ENCODE measurements at places on chromosomes 16 and 17.

- no peak for DNase-seq
Observed at GRCh38 chr17:73463821-73464220, 152.0 kb upstream of the CDC42EP4 start.

DNA sequence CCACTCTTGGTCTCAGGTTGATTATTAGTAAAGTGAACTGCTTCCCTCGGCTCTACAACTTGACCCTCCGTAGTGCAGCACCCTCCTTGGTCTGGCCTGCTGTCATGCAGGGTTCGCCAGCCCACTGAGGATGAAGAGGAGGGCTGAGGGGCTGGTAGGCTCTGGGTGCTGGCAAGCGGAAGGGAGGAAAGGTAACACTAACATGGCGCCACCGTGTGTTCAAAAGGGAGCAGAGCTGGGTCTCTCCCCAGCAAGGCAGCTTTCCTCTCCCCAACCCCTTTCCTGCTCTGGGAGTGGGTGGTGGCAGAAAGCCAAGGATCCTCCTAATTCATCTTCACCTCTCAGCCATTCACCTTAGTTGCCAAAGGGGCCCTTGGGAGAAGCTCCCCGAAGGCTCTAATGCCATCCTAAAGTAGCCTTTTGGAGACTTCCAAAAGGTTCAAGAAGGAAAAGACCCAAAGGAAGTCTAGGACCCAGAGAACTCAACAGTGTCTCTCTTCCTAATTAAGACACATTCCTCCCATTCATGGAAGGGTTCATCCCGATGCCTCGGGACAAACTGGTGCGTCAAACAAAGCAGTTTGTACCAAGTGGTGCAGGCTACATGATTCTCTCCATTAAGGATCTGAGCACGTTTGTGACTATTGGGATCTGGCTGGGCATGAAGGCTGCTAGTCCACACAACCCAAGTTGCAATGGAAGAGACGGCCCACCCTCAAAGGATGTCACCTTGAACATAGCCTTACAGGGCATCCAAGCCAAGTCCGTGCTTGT lies 90.8 kb upstream of the TOB1 start:
- DNase-seq: peak; percentile 48

DNA sequence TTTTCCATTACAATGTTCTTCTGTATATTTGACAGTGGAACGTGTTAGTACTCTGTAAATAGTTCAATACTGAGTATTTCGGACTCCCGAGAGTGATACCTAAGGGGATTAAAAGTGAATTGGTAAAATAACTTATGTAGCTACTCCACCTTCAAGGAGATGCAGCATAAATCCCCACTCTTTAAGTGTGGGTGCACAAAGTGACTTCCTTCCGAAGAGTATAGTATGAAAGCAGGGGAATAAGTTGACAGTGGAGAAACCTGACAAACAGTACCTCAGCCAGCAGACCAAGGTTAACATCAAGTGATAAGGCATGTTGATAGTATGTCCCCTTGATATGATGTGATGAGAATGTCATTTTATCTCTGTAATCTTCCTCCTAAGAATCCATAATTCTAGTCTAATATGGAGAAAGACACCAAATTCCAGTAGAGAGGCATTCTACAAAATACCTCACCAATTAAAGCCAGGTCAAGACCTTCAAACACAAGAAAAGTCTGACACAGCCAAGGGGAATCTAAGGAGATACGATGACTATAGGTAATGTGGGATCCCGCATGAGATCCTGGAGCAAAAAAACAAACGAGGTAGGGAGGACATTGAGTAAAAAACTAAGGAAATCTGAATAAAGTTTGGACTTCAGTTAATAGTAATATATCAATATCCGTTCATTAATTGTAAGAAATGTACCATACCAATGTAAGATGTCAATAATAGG lies 1.8 kb upstream of the ZPBP2 start:
- DNase-seq: no peak

DNA sequence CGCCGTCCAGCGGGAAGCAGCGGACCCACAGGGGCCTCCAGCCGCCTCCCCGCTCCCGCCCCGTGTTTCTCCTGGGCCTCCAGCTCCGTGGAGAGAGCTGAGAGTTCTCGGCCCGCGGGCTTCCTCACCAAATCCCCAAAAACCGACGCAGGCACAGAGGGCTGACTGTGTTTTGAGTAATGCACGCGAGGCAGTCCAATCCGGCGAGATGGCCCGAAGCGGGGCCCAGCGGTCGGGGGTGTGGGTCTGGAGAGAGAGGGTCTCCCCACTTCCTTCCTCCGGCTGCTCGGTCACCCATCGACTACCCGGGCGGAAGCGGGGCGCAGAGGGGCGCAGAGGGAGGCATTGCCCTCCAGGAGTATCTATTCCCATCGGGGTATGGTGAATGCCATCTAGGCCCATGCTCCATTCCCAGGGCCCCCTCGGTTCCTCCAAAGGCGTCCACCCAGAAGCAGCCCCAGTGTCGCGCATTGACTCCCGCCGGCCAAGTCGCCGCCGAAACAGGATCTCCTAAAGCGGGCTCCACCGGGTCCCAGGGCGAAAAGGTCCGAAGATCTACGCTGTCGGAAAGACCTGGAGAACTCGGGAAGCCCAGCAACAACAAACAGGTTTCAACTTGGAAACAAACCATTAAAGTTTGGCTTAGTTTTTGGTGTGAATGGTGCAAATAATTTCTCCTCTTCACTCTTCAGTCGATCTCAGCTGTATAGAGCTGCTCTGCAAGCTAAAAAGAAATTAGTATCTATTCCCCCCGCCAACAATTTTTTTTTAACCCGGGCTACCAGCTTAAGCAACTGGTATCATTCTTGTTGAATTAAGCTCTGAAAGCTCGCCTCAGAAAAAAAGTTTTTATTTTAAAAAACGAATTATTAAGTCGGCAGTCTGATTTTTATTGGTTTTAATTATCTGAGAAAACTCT lies 19.2 kb upstream of the HOXB13 start:
- DNase-seq: no peak

- no peak for DNase-seq
Observed at GRCh38 chr17:29283496-29283895, 10.5 kb downstream of the NUFIP2 start.

DNA sequence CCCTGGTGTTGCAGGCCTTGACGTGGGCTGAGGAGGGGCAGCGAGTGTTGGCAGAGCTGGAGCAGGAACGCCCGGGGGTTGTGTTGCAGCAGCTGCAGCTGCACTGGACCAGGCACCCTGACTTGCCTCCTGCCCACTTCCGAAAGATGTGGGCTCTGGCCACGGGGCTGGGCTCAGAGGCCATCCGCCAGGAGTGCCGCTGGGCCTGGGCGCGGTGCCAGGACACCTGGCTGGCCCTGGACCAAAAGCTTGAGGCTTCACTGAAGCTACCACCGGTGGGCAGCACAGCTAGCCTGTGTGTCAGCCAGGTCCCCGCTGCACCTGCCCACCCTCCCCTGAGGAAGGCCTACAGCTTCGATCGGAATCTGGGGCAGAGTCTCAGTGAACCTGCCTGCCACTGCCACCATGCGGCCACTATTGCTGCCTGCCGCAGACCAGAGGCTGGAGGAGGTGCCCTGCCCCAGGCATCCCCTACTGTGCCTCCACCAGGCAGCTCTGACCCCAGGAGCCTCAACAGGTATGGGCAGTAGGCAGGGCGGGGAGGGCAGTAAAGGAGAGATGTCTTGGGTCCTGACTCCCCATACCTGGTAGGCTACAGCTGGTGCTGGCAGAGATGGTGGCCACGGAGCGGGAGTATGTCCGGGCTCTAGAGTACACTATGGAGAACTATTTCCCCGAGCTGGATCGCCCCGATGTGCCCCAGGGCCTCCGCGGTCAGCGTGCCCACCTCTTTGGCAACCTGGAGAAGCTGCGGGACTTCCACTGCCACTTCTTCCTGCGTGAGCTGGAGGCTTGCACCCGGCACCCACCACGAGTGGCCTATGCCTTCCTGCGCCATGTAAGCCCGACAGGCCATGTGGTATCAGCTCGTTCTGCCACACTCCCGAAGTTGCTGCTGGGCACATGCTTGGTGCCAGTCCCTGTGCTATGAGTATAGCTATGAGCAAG lies 5.6 kb downstream of the PLEKHG4 start:
- no peak for DNase-seq

DNA sequence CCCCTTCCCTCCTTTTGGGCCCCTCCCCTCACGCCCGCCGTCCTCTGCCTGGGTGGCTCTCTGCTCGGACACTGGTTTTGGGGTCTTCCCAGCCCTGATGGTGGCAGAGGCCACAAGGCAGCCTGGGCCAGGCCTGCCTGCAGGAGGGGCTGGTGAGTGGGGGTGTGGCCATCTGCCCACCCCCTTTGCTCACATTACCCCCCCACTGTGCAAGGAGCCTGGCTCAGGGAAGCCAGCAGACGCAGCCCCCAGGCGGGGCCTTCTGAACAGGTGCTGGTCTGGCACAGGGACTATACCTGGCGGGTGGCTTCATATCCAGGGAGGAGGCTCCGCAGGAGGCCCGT lies 10.7 kb upstream of the ZFPM1 start:
- DNase-seq: no peak

DNA sequence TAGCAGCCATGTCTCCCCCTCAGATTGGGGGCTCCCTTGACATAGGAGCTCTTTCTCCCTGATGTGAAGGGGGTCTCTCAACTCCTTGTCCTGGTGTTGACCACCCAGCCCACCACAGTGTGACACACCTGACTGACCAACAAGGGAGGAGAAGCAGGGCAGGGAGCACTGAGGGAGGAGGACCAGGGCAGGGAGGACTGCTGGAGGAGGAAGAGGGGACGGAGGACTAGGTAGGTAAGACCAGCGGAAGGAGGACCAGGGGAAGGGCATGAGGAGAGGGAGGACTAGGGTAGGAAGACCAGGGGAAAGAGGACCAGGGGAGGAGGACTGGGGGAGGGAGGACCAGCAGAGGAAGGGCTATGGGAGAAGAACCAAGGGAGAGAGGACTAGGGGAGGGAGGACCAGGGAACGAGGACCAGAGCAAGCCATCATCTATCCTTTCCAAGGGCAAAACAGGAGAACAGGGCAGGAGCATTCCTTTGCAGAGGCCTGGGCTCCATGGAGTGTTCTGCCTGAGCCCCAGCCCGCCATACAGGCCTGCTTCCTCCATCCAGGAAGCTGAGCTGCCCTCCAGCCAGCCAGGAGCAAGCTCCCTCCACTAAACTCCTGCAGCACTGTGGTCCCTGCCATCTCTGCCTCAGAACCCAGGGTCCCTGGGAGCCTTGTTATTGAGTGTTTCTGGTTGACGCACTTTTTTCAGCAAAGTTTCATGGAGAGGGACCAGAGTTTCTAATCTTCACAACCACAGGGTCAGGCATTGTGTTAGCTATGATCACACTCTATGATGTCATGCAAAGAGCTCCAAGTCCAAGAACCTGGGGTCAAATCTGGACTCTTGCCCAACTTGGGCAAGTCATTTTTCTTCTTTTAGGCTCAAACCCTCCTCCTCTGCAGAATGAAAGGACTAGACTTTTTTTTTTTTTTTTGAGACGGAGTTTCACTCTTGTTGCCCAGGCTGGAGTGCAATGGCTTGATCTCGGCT lies 15.4 kb upstream of the KRT17 start:
- no peak for DNase-seq

- no peak for DNase-seq
Observed at GRCh38 chr16:3998793-3999478, 117.3 kb downstream of the ADCY9 start.

Measured in large intestine (tissue), 12 donors.